Cerebellar nuclear complex (tissue), 1 donor: ENCODE measurements at places on chromosomes 11 and 22.

GRCh38 chr11:82521427-82521826, 212.2 kb downstream of the FAM181B start:
- DNase-seq: no peak

GRCh38 chr22:38762551-38762983, 6.8 kb upstream of the SUN2 start:
- no peak for DNase-seq

GRCh38 chr11:67293090-67293489, 4.0 kb downstream of the ANKRD13D start:
- no peak for DNase-seq

- no peak for DNase-seq
Measured at GRCh38 chr11:90148900-90149299, 14.4 kb downstream of the NAALAD2 start.
